ENCODE measurements at places on chromosomes 6 and 20. TPM values are rescaled to one million over a fixed set of nuclear protein-coding genes. Genes with fewer than 3 reads are reported as not detected.

PSMB9 gene
- total RNA-seq: 18.7 TPM

C6orf141 gene
- 0.21 TPM for total RNA-seq

BTN1A1 gene
- total RNA-seq: not detected

FNDC11 gene
- 0.84 TPM for total RNA-seq

ADAM33 gene
- under 0.01 TPM for total RNA-seq

ZNF831 gene
- 19.8 TPM for total RNA-seq

GPSM3 gene
- total RNA-seq: 131 TPM

PRR18 gene
- total RNA-seq: not detected

NFKBIL1 gene
- total RNA-seq: 9.8 TPM

HRH3 gene
- not detected for total RNA-seq

GRM1 gene
- not detected for total RNA-seq

MYCT1 gene
- 2.5 TPM for total RNA-seq

TNNC2 gene
- 0.73 TPM for total RNA-seq

POPDC3 gene
- not detected for total RNA-seq

ULBP3 gene
- total RNA-seq: 0.84 TPM

CST11 gene
- total RNA-seq: not detected

LPIN3 gene
- 0.10 TPM for total RNA-seq

MRPL14 gene
- total RNA-seq: 10.3 TPM

VWA7 gene
- 0.31 TPM for total RNA-seq

AVP gene
- not detected for total RNA-seq

PDE10A gene
- 0.10 TPM for total RNA-seq

OSER1 gene
- 109 TPM for total RNA-seq

CLVS2 gene
- total RNA-seq: under 0.01 TPM

NOX3 gene
- not detected for total RNA-seq

EMILIN3 gene
- under 0.01 TPM for total RNA-seq

CDSN gene
- total RNA-seq: not detected

MANEA gene
- 5.5 TPM for total RNA-seq

SAPCD1 gene
- 0.63 TPM for total RNA-seq

NOTCH4 gene
- 5.6 TPM for total RNA-seq

OTOR gene
- total RNA-seq: not detected

KIF6 gene
- total RNA-seq: not detected

EDEM2 gene
- total RNA-seq: 19.5 TPM

HCK gene
- 52.4 TPM for total RNA-seq

ANKEF1 gene
- total RNA-seq: 0.84 TPM

SRMS gene
- not detected for total RNA-seq

ENPP1 gene
- total RNA-seq: 0.21 TPM

LTB gene
- 191 TPM for total RNA-seq

PBOV1 gene
- not detected for total RNA-seq

FKBP1C gene
- 0.73 TPM for total RNA-seq

BMP6 gene
- total RNA-seq: 7.7 TPM

CRYBG1 gene
- 60.9 TPM for total RNA-seq

PXDC1 gene
- total RNA-seq: 1.6 TPM

All from mononuclear cell (primary cell).